Fibroblast of skin of left biceps (primary cell): ENCODE measurements at places on chromosomes 2 and 18.

- DNase-seq: no peak
Measured at GRCh38 chr2:106323337-106324013, 129.4 kb upstream of the UXS1 start.

DNA sequence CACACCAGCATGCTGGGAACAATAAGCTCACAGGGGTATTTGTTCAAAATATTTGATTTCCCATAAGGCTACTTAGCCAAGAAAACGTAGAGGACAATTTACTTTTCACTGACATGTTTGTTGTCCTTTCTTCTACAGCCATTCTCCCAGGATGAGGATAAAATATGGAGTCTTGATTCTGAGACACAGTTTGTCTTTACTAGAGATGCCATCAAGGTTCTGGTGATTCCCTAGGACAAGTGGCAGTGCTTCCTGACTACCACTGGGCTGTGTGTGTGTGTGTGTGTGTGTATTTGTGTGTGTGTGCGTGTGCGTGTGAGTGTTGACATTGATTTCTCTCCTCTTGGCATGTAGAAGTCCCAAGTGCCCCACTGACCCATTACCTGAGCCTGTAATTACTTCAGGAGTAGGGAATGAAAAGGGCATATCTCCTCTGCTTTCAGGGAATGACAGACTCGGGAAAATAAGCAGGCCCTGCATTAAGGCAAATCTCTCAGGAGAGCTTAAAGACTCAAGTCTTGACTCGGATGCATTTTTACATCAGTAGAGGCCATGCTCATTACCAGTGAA lies 761.6 kb downstream of the DCC start:
- no peak for DNase-seq

GRCh38 chr2:100193291-100193710 lies 50.9 kb upstream of the AFF3 start:
- no peak for DNase-seq

- DNase-seq: no peak
Measured at GRCh38 chr2:71687412-71687811, 234.1 kb downstream of the DYSF start.

GRCh38 chr2:28767337-28767736 lies 15.7 kb downstream of the PPP1CB start:
- no peak for DNase-seq

DNA sequence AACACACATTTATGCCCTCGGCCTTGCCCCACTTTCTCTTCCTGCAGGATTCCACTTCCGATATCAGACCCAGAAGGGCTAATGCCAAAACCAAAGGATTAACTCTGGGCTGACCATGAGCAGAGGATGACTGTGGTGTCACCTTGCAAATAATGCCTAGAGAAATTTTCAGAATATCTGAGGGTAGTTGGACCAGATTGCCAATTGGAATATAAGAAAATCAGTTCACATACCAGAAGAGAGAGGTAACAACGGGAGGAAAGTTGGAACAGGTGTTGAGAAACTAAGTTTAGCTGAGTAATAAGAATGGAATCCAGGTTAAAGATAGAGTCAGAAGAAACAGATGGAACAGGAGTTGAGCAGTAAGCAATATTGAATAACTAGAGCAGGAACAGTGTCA lies 232.7 kb upstream of the UBE2E3 start:
- DNase-seq: no peak

GRCh38 chr2:85867556-85868292 lies 21.1 kb downstream of the ST3GAL5 start:
- DNase-seq: no peak

- no peak for DNase-seq
Measured at GRCh38 chr18:29512203-29512602, 1335.3 kb upstream of the CDH2 start.

DNA sequence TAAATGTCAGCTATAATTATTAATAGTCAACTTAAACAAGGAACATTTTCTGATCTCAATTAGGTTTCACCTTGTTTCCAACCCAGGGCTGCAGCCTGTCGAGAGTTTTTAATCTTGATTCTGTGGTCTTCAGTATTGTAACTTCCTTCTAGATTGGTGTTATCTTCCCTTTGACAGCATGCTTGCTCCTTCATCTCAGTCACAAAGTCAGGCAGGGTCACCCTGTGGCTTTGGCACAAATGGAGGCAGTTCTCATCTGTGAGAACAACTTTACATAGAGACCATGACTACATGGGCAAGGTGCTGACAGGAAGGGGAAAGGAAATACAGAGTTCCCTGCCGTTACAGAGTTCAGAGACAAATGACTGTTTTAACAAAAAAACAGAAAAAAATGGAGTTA lies 50.5 kb downstream of the HNRNPLL start:
- no peak for DNase-seq

DNA sequence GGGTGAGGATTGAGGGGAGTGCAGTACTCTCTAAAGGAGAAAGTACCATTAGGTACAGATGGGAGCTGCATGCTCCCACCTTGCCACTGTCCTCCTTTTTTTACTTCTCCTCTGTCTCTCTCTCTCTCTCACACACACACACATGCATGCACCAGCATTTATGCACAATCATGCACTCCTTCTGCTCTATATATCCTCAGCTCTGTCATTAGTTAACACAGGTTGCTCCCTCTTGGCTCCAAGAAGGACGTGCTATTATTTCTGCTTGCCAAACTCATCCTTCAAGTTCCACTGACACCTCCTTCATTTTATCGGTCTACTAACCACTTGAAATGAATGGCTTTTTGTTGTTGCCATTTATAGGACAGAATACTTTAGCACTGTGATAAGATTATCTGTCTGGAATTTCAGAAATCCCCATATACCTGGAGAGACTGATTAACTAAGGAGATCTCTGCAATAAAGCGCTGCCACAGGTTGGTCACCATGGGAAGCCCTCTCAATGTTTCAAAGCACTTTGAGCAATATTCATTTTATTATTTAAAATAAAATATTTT lies 178.5 kb upstream of the TRIB2 start:
- no peak for DNase-seq

DNA sequence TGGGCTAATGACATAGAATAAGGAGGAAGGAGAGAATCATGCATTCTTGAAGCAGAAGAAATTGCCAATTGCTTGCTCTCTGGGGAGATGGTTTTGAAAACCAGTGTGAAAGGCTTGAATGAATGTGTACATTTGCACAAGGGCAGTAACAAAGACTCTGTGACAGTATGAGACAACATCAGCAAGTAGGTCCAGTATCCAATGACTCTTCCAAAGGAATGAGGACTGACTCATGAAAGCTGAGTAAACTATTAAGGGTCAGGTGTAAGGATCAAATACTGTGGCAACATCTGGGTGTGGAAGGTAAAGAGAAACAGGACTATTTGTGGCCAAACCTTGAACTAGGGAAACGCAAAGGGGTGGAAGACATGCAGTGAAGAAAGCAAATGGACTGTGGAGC lies 886.0 kb upstream of the CHAC2 start:
- no peak for DNase-seq

GRCh38 chr2:230714136-230714480 lies 1.5 kb downstream of the CAB39 start:
- DNase-seq: peak; percentile 42

DNA sequence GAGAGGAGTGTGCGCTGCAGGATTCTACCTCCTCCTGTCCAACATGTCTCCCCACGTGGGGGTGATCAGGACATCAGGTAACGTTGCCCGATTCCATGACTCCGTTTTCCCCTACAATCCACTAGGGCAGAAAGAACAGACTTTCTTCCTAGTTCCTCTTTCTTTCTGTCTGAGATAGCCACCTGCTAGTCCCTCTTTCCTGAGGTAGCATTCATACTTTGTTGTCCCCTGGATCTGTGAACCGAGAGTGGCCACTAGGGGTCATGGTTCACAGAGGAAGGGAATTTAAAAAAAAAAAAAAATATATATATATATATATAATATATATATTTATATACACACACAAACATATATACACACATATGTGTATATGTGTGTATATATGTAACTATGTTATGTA lies 210.0 kb upstream of the ZNF521 start:
- DNase-seq: no peak

DNA sequence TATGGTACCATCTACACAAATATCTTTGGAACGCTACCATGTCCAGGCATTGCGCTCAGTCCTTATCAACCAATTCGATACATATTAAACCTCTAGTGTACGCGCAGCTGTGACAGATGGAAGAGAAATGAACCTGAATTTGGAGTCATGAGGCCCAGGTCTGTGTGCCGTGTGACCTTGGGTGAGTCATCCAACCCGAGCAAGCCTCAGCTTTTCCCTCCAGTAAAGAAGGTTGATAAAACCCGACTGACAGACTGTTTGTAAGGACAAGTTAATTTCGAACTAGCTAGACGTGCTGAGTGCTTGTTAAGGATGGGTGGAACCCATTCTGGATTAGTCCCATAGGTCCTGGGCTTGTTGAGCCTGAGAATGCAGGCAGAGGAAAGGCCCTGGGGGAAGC lies 28.2 kb downstream of the GREB1 start:
- DNase-seq: no peak

DNA sequence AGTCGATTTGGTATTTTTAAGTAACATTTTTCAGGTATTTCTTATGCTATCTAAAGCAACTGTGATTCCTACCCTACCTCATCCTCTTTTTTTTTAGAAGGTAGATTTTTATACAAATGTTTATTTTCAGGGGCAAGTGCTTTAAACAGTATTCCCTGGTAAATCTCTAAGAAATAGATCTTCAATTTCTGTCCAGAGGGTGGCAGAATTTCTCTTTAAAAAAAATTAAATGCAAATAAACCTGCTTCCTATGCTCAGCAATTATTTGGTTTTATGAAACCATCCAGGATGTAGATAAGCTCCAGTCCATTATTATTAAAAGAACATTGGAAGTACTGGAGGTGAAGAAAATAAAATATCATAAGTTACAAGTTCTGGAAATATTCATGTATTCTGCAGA lies 191.9 kb downstream of the MYO3B start:
- DNase-seq: no peak

- no peak for DNase-seq
Measured at GRCh38 chr2:162267496-162267895, 24.3 kb upstream of the FAP start.

GRCh38 chr2:178057179-178057680 lies 15.3 kb downstream of the PDE11A start:
- no peak for DNase-seq

- no peak for DNase-seq
Measured at GRCh38 chr18:73458186-73458964, 590.6 kb upstream of the NETO1 start.

- no peak for DNase-seq
Measured at GRCh38 chr2:239608723-239609122, 207.9 kb upstream of the HDAC4 start.

DNA sequence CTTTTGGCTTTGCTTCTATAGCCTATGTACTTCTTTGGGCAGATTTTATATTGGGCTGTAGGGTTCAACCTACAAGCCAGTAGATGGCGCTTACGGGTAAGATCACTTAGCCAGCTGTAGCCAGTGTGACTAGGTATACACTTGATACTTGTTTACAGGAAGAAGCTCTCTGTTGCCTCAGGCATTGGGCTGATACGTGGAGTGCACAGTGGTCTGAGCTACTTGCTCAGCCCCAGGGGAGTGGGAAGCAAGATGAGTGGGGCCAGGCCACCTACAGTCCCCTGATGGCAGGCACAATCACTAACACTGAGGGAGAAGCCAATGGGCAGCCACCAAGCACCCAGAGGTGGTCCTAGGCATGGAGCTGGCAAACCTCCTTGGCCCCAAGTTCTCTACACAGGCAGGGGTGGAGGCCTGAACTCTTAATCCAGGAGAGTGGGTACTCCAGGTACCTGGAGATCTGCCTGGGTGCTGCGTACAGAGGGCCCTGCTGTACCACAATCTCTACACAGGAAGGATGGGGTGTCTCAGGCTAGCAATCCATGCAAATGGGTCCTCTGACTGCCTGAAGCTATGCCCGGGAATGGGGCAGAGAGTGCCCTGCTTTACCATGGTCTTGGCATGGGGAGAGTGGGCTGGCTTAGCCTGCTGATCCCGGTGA lies 122.2 kb downstream of the NCOA1 start:
- no peak for DNase-seq

DNA sequence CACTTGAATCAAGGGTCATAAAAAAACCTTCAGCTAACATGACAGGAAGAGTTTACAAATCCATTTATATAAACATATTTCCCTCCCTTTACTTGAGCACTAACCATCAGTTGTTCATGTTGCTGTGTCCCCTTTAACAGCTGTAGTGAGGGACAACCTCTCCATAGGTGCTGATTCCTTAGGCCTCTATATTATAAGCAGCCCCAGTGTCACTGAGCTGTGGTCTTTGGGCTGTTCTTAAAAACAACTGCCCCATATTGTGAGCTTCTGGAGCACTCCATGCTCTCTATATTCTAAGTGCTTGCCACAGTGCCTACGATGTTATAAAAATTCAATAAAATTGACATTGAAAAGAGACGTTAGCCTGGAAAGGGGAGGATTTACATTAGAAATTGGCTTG lies 175.3 kb downstream of the ZNF385B start:
- DNase-seq: no peak

- DNase-seq: no peak
Measured at GRCh38 chr18:49584394-49584793, 22.5 kb downstream of the LIPG start.

DNA sequence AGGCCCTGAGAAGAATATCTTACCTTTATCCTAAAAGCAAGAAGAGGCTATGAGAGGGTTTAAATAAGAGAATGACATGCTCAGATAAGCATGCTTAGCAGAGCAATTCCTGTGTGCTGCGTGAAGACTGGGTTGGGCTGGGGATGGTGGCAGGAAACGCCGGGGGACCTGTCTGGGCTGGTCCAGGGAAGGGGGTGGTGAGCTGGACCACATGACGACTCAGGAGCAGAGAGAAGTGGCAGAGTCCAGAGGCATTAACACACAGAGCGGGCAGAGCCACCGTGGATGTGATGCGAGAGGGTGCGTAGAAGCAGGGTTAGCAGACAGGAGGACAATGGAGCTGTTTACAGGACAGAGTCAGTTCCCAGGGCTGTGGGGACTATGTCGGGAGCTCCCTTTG lies 84.5 kb downstream of the ZBTB7C start:
- DNase-seq: no peak
